ENCODE measurements at places on chromosomes 12 and 14.

GRCh38 chr14:102584871-102585869 is 7.3 kb upstream of the RCOR1 start:
- peak; percentile 58 for DNase-seq

GRCh38 chr12:19847294-19848059 is 408.2 kb downstream of the AEBP2 start:
- DNase-seq: peak; percentile 97

GRCh38 chr12:119998471-119999245 is 9.6 kb downstream of the BICDL1 start:
- DNase-seq: peak; percentile 24

GRCh38 chr12:110560946-110561345 is 22.2 kb downstream of the PPTC7 start:
- DNase-seq: no peak

DNA sequence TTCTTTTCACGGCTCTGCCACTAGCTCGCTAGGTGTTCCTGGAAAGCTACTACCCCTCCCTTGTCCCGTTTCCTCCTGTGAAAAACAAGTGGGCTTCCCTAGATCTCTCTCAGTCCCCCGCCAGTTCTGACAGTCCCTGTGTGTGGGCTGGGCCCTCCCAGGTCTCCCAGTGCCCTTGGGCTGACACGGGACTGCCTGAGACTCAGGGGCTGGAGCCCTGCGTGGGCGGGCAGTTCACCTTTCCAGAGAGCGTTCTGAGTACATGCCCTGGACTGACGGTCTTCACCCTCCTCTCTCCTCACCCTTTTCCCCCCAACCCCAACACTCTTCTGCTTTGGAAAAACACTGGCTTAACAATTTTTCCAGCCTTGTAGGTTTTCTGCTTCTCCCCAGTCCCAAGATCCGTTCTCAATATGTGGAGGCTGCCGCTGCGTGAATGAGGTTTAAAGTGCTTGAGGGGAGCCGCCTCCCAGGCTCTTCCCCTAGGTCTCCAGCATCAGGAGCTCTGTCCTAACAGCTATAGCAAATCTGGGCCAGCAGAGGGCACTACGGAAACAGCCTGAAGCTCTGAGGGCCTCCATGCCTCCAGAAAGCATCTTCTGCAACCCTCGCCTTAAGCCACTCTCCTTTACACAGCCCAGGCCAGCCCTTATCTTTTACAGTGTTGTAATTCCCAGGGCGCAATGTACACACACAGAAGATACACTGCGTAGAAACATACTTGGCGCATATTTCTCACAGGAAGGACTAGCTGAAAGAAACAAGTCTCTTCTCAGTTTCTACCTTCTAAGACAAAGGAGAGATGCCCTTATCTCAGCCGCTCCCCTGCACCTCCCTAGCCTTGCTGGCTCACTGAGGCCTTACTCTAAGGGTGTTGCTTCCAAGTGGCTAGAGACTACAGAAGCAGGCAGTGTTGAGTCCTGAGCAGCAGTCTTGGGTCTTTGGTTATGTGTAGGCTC is 10.4 kb upstream of the DCD start:
- DNase-seq: peak; percentile 82

All from amniotic epithelial cell (primary cell).